ENCODE measurements at places on chromosomes 16 and 17.
A peak's percentile ranks its signal among the peaks of the same experiment; 100 is the strongest.

DNA sequence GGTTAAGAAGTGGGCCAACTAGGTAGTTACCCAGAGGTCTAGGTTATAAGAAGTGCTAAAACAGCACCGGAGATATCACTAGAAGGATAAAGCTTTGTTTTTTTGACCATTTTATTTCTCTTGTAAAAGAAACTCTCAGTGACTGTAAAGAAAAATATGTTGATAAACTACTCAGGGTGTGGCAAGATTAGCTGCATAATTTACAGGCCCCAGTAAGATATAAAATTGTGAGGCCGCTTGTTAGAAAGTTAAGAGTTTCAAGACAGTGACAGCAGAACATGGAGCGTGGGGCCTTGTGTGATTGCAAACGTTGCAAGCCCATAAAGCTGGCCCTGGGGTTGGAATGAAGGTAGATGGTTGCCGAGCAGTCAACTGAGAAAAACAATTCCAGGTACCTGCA lies 263.7 kb upstream of the EEF2KMT start:
- no peak for DNase-seq

GRCh38 chr16:69188716-69189115 lies 1.8 kb downstream of the SNTB2 start:
- no peak for DNase-seq

GRCh38 chr16:77938913-77939312 lies 83.4 kb upstream of the CLEC3A start:
- DNase-seq = no peak

GRCh38 chr16:1441391-1441829 lies 2.9 kb downstream of the CCDC154 start:
- no peak for DNase-seq

- DNase-seq = peak; percentile 61
Observed at GRCh38 chr16:16028311-16028999, 79.0 kb downstream of the ABCC1 start.

- no peak for DNase-seq
Observed at GRCh38 chr17:27597783-27598320, 33.1 kb upstream of the LGALS9 start.

DNA sequence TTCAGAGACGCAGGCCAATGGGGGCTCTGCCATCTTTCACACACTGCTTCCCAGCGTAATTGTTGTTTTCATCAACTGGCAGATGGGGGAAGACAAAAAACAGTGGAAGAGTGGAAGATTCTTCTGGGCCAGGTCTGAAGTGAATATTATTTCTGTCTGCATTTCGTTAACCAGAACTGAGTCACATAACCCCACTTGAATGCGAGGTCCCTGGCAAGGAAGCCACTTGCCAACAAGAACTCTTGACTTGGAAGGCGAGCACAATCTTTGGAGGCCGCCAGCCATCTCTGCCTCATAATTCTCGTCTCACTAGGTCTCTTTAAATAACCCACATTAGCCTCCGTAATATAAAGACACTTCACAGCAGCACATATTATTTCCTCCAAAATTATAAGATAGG lies 75.4 kb downstream of the CYB561 start:
- DNase-seq = no peak

DNA sequence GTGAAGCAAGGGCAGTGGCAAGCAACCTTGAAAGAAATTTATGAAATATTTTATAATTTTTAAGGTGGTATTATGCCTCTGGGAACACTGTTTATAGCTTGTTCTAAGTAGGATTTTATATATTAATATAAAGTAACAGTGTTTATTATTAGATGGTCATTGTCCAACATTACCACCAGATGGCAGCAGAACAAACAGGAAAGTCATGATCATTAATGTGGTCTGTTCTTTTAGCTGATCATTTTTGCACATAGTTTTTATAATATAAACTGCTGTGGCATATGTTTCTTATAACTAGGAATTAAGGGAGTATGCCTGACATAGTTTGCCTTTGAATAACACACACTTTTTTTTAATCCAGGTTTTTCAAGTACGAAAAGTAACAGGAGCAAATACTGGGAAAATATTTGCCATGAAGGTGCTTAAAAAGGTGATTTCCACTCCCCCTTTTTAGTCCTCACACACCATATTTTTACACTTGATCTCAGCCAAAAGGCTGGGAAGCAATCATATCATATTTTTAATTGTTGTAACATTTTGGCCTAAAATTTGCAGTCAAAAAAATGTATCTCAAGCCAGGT lies 21.4 kb downstream of the RPS6KB1 start:
- peak; percentile 42 for DNase-seq

DNA sequence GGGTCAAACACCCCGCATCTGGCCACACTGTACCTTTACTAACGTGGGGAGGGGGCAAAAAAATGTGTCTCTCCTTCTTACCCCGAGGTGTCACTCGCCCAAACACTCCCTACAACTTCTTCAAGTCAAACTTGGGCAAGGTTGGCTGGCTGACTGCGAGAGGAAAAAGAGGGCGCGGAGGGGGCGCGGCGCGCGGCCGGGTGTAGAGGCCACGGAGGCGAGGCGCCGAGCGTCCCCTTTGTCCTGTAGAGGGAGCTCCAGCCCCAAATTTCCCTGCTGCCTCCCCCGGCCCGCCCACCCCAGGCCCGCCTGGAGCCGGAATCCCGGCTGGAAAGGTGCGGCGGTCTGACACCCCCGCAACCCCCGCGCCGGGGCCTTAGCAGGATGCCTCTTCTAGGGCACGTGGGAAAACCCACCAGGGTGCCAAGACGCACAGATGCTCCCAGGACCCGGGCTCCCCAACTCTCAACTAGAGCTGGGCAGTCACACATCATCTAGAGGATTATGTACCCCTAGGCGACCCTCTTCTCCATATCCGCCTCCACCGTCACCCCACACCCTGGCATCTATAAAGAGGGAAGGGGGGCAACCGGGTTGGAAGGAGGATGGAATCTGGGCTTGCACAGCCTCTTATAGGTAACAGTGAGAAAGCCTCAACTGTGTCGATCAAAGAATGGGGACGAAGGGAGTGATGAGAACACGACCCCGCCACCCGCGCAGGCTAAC lies 4.2 kb downstream of the IRX3 start:
- DNase-seq = no peak

- no peak for DNase-seq
Observed at GRCh38 chr16:78500659-78501270, 401.3 kb downstream of the WWOX start.

- no peak for DNase-seq
Observed at GRCh38 chr16:10412935-10413601, 27.2 kb downstream of the ATF7IP2 start.

GRCh38 chr17:49362723-49363117 lies 670 bp upstream of the ZNF652 start:
- DNase-seq = no peak

GRCh38 chr16:10308305-10309193 lies 77.3 kb upstream of the ATF7IP2 start:
- DNase-seq = peak; percentile 49

GRCh38 chr16:7026639-7027038 lies 306.0 kb upstream of the RBFOX1 start:
- DNase-seq = no peak

DNA sequence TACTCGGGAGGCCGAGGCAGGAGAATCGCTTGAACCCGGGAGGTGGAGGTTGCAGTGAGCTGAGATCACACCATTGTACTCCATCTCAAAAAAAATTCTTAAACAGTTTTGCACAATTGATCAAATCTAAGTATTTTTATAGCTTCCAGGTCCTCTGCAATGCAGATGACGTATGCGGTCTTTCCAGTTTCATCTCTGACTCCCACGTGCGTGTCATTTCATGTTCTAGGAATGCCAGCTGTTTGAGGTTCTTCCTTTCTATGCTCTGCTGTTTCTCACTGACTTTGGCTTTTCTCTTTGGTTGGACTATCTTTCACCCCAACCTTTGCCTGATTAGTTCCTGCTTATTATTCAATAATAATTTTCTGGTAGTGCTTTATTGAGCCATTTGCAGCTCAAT lies 16.2 kb downstream of the CHP2 start:
- no peak for DNase-seq

- peak; percentile 71 for DNase-seq
Observed at GRCh38 chr17:36705874-36706731, 104.7 kb downstream of the MRM1 start.

DNA sequence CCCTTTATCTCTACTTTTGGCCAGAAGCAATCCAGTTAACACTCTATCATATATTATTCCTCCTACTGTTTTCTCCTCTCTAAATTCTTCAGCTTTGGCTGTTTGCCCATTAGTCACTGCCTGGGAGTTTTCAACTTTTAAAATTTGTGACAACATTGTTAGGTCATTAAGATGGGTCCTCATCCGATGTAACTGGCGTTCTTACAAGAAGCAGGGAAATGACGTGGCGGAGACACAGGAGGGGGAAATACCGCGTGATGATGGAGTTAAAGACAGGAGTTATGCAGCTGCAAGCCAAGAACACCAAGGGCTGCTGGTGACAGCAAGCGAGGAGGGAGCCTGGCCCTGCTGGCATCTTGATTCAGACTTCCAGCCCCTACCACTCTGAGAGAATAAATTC lies 34.8 kb upstream of the CPHXL start:
- no peak for DNase-seq

DNA sequence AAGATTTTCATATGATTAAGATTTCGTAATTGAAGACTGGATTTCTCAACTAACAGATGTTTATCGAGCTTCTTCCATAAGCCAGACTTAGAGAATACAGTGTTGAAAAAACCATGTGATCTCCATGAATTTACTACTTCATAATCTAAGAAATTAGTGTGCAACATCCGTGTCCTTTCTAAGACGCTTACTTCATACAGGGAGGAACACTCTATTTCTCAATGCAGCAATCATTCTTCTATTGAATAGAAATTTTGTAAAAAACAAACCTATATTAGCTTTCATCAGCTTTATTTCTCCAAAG lies 946.3 kb downstream of the KCNJ2 start:
- no peak for DNase-seq

- no peak for DNase-seq
Observed at GRCh38 chr16:54135361-54136275, 151.0 kb downstream of the IRX3 start.

GRCh38 chr17:77952368-77952767 lies 6.1 kb upstream of the TNRC6C start:
- no peak for DNase-seq
